Karpas-422 (cell line): ENCODE measurements at places on chromosomes 3 and 15. TPM values are rescaled to one million over a fixed set of nuclear protein-coding genes. Genes with fewer than 3 reads are reported as not detected.

DNA sequence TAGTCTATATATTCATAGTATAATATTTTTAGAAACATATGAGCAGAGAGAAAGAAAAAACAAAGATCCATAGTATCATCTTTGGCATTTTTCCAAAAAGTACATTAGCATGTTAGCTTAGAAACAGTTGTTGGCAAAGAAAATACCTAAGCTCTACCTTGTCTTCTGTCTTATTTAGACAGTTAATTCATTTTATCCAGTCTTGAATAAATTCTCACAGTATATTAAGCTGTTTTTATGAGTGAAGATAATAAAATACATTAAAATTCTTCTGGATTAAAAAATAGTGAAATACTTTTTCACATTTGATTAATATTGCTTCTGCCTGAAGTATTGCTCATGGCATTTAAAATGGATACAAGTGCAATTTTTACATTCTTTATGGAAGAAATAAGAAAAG, 145.2 kb downstream of the ZIC1 start:
- no peak for DNase-seq

- DNase-seq: no peak
Observed at GRCh38 chr3:162295323-162295983, 798.8 kb downstream of the OTOL1 start.

DNA sequence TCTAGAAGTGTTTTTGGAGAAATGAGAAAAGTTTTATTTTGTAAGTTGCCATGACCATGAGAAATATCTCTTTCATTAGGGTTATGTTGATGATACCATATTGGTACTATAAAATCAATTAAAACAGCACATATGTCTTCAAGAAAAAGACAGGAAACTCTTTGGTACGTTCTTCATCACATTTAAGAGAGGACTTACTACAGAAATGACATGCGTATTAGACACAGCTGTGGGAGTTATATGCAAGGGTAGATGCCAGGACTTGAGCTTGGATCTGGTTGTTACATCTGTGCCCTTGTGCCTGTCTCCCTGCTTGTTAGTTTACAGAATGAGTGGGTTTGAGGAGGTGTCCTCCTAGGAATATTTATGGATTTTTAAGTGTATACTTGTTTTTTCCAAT, 103.4 kb upstream of the P2RY1 start:
- DNase-seq: no peak

DNA sequence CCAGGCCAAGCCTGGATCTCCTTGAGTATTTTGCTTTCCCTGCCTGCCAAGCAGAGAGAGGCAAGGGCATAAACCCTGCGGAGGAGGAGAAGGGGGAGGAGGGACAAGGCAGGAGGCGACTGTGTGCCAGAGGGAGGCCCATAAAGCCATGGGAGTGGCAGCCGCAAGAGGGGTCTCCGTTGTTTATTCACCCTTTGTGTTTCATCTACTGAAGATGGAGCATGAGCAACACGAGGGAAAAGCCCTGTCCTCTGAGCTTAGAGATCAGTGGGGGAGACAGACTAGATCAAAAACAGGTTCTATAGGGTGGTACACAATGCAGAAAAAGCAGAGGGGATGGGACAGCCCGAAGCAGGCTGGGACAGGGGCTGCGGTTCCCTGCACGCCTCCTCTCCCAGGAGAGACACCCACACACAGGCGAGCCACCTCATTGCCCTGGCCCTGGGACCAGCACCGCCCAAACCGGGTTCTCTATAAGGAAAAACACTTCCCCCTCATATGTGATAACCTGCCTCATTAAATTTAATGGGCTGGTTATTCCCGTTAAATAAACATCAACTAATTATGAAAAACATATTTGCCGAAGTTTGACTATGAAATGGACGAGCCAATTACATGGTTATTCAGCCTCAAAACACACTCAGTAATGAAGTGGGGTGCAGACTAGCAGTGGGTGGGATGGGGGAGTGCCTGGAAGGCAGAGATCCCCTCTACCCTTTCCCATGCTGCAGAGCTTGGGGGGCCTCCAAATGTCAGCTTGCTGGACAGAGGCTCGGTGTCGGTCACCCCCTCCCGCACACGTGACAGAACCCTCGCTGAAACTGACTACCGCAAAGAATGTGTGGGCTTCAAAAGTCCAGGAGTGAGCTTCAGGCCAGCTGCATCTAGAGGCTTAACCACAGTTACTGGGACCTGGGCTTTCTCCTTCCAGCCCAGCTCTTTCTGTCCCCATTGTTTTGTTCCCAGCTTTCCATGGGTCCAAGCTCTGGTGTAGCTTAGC, 14.2 kb upstream of the PLXNA1 start:
- DNase-seq: no peak

DNA sequence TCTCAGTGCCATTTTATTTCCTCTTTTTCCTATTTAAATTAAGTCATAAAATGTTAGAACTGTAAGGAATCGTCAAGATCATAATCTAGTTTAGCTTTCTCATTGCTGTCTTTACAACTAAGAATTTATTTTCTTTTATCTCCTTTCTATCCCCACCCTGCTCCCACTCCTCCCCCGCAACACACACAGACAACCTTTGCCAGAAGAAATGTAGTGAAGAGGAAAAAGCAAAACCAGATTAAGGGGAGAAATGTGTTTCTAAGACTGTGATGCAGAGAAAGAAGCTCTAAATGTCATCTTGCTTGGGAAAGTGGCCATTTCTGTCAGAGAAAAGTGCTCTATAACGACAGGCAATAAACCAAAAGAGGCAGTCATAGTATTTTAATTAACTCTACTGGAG, 78.3 kb upstream of the MLF1 start:
- DNase-seq: no peak

DNA sequence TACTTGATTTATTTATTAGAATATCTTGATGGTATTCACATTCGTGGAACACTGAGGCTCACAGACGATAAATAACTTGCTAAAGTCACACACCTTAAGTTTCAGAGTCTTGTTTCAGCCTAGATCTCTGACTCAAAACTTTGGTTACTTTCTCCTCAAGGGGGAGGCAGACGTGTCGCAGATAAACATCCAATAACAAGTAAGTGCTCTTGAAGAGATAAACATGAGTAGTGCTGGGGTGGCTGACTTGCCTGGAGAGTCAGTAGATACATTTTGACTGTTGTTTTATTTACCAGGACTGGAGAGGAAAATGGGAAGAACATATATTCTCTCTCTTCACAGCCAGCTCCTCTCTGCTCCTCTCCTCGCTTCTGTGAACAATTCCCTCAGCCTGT, 31.3 kb downstream of the FBXO45 start:
- DNase-seq: no peak

Gene MOBP
- total RNA-seq: not detected in 2 replicates

Gene IQCF5
- total RNA-seq: not detected in 2 replicates

Gene FGF7
- 0.71 TPM in 1 of 2 replicates, not detected in the other for total RNA-seq
